ENCODE measurements at places on chromosomes 11 and 22.

GRCh38 chr11:130340671-130341319 lies 26.1 kb upstream of the ZBTB44 start:
- DNase-seq: no peak

GRCh38 chr11:99795999-99796398 lies 775.2 kb downstream of the CNTN5 start:
- DNase-seq: no peak

DNA sequence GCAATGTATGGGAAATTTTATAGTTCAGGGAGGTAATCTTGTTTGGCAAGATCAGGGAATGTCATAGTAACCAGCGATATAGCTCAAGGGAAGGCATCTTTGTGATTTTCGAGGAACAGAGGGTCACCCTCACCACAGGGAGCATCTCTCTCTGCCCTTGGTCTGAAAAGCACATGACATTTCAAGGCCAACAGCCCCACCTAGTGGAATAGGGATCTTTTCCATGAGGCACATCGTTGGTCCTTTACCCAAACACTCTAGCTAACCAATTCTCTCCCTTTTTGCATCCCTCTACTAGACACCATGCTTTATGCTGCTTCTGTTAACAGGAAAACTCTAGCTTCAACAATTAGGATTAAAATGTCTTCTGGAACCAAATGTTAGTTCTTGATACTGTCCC lies 179.0 kb downstream of the GRM5 start:
- DNase-seq: peak; percentile 5

DNA sequence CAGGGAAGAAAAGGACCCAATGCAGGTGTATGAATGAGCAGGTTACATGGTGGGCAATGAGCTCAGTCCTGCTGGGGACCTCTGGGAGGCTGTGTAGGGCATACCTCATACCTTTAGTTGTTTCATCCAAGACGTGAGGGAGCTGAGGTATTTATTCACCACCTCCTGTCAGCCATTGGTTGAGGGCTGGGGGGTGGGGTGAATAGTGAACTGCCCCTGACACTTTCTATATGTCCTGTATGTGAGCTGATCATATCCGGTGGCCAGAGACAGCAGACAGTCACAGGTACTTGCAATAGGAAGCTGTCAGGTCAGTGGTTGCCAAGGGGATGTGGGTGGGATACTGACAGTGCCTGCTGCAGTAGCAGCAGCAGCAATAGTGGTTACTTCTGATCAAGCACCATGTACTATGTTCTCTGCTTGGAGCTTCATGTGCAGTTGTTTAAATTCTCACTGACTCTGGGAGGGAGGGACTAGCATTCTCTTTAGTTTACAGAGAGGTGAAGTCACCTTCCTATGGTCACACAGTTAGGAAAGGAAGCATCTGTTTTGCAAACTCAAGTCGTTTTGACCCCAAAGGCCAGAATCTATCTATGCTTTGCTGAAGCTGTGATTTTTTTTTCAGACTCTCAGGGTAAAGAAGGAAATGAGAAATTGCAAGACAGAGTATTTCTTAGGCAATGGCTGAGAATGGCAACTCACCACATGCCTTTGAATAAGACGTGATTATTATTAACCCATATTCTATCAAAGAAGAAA lies 54.0 kb downstream of the MIAT start:
- no peak for DNase-seq

DNA sequence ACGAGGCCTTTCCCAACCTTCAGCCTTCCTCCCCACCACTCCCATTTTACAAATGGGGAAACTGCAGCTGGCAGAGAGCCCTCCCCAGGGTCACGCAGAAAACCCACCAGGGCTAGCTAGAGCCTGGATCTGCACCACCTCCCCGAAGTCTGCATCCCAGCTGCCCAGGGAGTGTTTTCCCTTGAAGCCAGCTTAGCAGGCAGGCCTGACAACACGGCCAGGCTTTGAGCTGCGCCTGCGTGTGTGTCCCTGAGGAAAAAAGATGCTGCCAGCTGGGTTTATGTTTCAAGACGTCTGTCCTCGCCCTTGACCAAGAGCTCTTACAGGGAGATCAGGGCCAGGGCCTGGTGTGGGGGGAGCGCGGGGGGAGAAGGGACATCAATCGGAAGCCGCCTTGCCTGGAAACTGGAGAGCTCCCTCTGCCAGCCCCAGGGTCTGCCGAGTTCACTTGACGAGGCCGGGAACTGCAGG lies 20.3 kb downstream of the WNT11 start:
- no peak for DNase-seq

GRCh38 chr11:61475433-61475832 lies 33.1 kb upstream of the LRRC10B start:
- no peak for DNase-seq

GRCh38 chr11:118217575-118217974 lies 7.2 kb downstream of the JAML start:
- no peak for DNase-seq

- DNase-seq: no peak
These were observed 16.8 kb upstream of the TMEM191C start for GRCh38 chr22:21450320-21450831.

GRCh38 chr22:31800065-31800464 lies 46.2 kb downstream of the DEPDC5 start:
- DNase-seq: no peak

DNA sequence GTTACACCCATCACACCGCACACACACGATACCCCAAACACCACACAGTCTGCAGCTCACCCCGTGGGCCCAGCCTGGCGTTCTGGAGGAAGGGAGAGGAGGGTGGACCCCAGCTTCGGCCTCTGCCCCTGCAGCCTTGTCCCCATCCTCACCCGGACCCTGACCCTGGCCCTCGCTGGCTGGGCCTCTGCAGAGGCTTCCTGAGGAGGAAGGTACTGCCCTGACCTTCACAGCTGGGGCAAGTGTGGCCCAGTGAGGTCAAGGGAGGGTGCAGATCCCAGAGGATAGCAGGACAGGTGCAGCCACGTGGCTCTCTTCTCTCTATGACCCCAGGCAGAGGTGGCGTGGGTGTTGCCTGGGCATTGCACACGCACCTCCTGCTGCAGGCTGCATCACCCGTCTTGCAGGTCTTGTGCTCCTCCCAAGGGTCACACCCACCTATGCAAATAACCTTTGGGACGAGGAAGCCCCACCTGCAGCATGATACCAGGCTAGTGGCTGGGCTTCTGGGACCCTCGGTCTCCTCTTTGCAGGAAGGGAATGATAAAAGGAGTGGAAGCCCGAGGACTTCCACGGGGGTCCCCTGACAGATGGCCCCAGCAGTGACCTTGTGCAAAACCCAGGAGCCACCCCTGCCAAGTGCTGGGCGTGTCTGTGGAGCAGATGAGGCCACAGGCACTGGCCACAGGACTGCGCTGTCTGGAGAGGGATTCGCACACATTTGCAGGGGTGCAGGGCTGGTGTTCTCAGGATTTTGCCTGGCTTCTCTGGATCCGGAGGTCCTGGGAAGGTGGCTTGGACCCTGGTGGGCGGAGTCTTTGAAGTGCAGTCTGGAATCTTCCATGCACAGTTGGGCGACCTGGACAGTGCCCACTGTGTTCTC lies 1241.5 kb downstream of the BRD1 start:
- DNase-seq: no peak

GRCh38 chr11:27055065-27055682 lies 14.6 kb downstream of the BBOX1 start:
- no peak for DNase-seq

DNA sequence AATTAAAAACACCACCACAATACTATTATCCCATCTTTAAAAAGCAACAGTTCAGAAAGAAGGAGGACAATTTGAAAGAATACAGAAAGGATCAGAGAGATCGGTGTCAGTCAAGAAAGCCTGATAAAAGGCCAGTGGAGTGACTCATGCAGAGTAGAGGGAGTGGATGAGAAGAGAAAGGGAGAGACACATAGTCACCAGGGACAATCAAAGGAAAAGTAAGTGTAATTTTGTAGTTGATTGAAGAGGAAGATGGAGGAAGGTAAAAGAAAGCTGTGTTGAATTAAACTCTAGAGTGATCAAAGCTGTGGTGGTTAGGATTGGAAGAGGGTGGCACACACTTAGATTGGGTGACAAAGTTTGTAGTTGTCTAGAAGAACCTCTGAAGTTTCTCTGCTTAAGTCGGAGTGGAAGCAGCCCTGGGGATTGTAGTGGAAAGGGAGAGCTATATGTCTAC lies 14.1 kb downstream of the SPECC1L start:
- no peak for DNase-seq

DNA sequence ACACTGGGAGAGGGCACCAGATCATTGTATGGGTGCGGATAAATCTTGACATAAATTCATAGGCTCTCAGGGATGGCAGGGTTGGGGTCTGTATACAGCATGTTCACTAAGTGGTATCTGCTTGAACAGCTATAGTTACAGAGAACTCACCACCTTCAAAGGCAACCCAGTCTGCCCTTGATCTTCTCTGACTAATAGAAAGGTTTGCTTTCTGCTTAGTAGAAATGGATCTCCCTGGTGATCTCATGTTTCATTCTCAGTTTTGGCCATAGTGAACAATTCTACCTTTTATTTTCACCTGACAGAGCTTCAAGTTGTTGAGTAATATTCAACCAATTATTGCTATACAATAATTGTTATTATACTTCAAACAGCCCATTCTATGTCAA lies 32.4 kb downstream of the CNTF start:
- DNase-seq: no peak

DNA sequence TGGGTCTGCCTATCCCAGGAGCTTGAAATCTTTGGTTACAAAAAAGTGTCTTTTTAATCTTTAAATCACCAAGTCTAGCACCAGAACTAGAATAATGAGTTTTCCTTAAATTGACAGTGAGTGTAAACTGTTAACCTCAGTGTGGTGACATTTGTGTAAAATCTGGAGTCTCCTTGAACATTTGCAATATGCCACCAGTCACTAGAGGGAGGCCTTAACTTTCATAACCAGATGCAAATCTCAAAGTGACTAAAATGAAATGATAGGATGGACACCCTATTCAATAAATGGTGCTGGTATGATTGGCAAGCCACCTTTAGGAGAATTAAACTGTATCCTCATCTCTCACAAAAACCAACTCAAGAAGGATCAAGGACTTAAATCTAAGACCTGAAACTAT lies 8.3 kb upstream of the SCGB1D2 start:
- DNase-seq: no peak

GRCh38 chr22:31952094-31952401 lies 7.7 kb downstream of the YWHAH start:
- no peak for DNase-seq

GRCh38 chr11:35717043-35717442 lies 54.5 kb downstream of the TRIM44 start:
- no peak for DNase-seq

DNA sequence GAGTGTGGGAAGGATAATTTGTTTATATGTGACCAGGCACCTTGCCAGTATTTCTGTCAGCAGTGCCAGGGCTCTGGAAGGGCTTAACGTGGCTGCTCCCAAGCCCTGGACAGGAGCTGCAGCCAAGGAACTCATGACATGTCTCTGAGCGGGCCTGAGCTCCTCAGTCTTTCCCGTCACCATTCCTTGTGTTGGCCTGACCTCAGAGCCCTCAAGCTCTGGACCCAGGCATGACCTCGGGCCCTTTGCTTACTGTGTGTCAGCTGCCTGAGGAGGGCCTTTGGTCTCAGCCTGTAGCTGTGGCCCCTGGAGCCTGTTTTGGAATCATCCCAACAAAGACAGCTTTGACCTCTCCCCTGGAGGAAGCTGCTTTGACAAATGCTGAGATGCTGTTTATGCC lies 264.1 kb upstream of the PLET1 start:
- DNase-seq: no peak

DNA sequence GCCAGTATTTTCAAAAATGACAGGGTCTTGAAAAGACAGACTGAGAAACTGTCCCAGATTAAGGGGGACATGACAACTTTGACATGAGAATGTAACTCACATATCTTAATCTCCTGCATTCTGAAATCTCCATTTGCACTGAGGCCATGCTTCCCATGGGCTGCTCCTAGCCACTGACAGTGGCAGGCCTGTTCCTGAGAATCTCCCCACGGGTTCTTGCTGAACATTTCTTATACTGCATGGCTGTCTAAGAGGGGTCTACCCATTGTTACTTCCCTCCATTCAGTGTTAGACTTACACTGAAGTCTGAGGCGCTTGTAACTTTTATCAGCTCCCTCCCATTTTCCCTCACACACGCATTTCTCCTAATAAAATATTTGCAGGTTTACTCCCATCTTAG lies 1.5 kb downstream of the CEP295 start:
- no peak for DNase-seq

- DNase-seq: no peak
These were observed 44.9 kb upstream of the TENM4 start for GRCh38 chr11:79485694-79486093.

GRCh38 chr11:110747531-110747930 lies 35.3 kb upstream of the ARHGAP20 start:
- no peak for DNase-seq

DNA sequence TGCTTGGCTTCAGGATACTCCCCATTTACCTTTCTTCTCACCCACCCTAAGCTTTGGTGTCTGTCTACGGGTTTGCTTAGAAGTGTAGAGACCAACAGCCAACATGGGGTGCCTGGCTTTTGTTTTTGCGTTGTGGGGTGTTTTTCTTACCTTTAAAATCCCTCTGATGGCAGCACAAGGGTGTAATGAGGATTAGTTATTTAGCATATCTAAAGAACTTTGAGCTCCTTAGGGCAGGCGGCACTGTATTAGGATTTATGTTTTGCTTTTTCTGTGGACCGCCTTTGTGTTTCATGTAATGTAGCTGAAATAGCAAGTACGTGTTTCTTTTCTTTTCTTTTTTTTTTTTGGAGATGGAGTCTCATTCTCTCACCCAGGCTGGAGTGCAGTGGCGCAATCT lies 8.9 kb downstream of the AP2A2 start:
- no peak for DNase-seq

DNA sequence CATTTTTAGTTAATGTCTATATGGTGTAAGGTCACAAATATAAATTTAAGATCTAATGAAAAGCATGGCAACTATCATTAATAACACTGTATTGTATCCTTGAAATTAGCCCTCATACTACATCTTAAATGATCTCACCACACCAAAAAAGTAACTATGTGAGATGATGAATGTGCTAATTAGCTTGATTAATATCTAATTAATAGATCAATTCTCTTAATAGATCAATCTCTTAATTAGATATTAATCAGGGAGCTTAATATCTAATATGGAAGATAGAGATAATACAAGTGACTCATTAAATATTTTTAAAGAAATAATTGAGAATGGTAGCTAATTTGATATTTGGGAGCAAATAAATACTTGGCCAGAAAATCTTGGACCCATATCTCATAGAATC lies 178.5 kb upstream of the FAT3 start:
- DNase-seq: no peak

GRCh38 chr11:129048911-129049310 lies 106.2 kb upstream of the TP53AIP1 start:
- no peak for DNase-seq

DNA sequence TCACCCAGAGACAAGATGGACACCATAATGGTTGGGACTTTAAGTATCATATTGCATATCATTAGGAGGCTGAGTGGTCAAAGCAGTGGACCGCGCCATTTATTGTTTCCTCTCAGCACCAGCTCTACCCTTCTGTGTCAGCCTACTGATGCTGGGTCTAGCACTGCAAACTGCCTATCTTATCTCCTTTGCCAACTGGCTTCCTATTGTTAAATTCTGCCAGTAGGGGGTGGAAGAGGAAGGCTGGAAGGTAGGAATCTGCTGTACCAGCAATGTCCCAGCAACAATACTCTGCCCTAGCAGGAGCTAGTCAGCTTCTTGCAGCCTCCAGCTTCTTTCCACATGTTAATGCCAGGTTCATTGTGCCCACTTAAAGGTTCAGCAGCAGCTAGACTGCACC lies 367.1 kb upstream of the PDGFD start:
- no peak for DNase-seq
